ENCODE measurements at places on chromosomes 11 and 22.

DNA sequence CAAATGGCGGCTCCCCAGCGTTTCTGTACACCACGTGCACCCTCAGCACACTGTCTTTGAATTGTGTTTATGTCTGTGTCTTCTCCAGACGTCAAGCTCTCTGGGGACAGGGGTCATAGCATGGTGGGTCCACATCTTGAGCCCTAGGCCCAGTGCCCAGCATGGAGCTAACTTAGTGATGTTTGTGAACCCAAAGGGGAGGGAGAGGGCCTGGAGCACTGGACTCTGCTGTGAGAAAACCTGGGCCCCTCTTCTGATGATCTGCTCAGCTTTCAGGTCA, 4.3 kb downstream of the MRGPRG start:
- no peak for DNase-seq

- DNase-seq, result no peak
Observed at GRCh38 chr11:12963051-12963450, 46.1 kb upstream of the RASSF10 start.

- no peak for DNase-seq
Observed at GRCh38 chr11:19551457-19551856, 161.2 kb upstream of the NAV2 start.

DNA sequence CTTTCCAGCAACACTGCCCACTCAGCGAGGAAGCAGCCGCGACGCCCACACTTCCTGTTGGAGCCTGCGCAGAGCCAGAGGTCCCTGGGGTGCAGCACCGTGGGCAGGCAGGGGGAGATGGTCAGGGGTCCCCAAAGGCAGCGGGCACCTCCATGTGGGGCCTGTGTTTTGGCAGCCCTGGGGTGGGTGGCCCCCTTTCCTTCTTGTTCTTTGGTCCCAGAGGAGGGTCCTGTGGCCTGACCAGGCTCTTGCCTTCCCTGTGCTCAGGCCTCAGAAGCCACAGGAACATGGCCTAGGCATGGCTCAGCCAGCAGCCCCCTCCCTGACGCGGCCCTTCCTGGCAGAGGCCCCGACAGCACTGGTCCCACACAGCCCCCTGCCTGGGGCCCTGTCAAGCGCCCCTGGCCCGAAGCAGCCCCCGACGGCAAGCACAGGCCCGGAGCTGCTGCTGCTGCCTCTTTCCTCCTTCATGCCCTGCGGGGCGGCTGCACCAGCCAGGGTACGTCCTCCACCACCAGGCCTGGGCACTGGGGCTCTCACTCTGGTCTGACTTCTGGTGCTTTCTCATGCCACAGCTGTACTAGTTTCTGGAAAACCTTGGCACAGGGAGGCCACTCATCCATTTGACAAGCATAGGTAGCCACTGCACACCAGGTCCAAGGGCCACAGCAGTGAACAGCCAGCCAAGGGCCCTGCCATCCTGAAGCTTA, 47.1 kb downstream of the PISD start:
- DNase-seq, result no peak

GRCh38 chr11:117303646-117304315, 12.3 kb downstream of the BACE1 start:
- DNase-seq, result no peak

DNA sequence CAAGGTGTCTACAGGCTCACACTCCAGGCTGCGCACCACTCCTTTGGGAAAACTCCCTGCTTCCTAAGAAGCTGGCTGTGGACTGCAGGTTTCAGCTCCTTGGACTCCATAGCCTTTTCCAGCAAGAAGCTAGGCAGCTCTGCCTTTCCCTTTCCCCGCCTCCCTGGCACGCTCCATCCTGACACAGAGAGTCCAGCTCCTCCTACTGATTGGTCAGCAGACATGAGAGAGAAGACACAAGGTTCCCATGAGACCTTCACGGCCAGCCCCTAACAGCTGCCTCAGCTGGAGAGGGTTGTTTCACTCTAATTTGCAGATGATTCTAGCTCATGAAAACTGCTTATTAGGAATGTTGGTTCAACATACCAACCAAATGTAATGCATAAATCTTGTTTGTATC, 27.6 kb downstream of the TENM4 start:
- no peak for DNase-seq

DNA sequence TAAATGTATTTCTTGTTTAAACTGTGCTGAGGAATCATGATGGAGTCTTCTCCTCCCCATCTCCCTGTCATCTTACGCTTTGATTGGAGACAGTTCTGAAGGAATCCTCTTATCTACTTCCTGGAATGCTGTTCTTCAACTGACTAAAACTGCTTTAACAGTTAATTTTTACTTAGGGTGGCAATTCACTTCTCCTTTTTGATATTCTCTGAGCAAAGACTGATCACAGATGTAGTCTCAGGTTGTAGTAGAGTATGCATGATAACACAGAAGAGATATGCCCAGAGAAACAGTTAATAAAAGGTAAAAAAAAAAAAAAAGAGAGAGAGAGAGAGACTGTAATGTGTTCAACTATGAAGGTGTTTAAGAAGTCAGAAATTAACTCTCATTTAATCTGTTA, 1.4 kb upstream of the CASP5 start:
- no peak for DNase-seq

- no peak for DNase-seq
Observed at GRCh38 chr11:9951807-9952206, 287.9 kb downstream of the SWAP70 start.

GRCh38 chr11:2248242-2248641, 22.1 kb downstream of the ASCL2 start:
- no peak for DNase-seq

GRCh38 chr11:29173660-29174062, 843.2 kb downstream of the KCNA4 start:
- DNase-seq, result no peak

- no peak for DNase-seq
Observed at GRCh38 chr11:20111871-20112270, 48.4 kb downstream of the DBX1 start.

DNA sequence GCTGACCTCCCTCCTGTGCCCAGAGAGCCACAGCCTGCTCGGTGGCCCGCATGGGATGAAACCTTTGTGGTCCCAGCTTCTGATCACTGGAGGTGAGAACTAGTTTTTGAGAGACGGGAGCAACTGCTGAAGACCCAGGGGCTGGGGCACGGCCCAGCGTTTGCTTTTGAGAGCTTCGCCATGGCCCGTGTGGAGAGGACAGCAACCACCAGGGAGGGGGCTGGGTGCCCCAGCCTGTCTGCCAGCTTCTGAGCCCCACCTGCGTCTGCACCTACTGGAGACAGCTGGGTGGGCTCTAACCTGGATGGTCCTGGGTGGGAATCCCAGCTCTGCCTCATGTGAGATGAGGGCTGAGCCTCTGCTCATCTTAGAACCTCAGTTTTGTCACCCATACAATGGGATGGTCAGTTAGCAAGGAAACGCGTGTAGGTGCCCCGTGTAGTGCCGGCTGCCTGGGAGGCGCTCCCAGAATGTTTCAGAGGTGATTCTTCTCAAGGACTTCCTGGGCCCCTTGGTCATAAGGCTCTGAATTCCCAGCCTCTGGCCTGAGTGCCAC, 51.1 kb upstream of the CCDC188 start:
- DNase-seq, result no peak

DNA sequence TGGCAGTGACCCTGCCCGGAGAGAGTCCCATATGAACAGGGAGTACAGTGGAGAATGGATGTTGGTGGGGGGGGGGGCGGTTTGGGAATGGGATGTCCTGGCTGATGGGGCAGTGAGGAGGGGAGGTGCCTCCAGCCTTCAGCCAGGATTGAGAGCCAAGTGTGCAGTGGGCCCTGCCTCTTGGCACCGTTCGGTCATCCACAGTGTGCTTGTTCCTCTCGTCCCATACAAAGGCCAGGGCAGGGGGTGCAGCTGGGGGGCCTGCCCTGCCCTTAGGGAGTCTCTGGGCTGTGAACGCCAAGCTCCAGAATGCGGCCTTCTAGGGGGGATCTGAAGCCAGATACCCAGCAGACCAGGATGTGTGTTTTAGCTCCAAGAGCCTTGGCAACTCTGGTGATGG, 34.0 kb downstream of the KCNC1 start:
- DNase-seq, result no peak

DNA sequence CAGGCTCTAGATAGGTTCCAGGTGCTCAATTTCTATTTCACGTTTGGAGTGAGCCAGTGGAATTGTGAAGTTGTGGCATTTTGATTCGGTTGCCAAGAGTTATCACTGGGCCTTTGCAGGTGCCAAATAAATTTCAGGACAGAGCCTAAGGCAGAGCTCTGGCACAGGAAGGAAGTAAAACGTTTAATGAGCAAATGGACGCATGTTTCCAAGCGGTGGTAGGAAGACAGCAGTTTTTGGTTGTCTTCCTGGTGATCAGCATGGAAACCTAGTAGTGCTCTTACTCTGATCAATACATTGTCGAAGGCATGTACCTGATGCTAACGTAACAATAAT, 452 bp downstream of the BIRC3 start:
- DNase-seq, result no peak

DNA sequence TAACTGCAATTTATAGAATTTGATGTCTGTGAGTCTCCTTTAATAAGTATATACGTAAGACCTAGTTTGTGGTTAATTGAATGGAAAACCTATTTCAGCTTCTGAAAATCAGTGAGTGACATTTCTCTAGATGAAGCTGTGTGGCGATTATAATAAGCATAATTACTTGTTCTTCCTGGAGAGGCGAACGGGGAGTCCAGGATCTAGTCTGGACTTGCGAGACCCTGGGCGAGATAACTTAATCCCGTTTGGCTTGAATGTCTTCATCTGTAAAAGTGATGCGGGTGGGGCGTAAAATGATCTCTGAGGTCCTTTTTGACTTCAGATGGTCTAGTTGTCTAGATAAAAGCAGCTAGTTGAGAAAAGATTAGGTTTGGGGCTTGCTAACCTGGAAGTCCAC, 1.1 kb downstream of the PRRG4 start:
- DNase-seq, result no peak

DNA sequence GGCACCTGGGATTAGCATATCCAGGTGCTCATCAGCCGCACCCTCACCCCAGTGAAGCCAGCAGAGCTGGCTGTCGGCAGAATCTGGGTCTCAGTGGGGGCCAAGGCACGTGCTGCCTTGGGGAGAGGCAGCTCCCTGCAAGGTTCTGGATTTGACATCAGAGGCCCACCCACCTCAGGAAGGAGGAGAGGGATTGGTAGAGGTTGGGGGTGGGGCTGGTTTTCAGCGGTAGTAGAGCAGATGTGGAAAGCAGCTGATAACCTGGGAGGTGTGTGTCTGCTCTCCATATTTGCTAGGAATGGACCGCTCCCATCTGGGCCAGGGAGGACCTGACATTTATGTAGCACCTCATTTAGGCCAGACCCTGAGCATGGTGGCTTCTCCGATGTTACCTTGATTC, 147.5 kb downstream of the GRIK4 start:
- DNase-seq, result no peak

GRCh38 chr11:16223558-16223957, 132.8 kb downstream of the SOX6 start:
- no peak for DNase-seq

DNA sequence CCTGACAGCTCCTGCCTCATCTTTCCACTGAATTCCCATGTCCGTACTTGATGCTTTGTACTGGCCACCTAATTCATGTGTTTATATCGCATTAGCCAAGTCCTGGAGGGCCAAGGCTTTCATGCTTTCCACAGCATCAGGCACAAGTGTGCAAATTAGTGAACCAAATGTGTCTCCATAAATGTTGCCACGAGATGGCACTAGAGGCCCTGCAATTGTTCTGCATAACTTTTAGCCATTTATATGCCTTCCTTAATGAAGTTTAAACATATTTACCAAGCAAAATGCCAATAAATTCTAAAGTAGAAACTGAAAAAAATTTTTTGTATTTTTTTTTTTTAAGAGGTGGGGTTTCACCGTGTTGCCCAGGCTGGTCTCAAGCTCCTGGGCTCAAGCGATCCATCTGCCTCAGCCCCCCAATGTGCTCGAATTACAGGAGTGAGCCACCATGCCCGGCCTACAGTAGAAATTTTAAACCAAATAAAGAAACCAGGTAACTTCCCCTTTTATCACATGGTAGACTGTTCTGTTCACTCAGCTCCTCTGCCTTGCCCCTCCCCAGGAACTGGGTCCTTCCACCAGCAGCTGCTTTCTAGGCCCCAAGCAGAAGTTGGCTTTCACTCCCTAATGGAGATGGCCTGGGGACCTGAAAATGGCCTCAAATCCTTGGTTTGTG, 20.8 kb upstream of the IL18BP start:
- DNase-seq, result peak; percentile 69

DNA sequence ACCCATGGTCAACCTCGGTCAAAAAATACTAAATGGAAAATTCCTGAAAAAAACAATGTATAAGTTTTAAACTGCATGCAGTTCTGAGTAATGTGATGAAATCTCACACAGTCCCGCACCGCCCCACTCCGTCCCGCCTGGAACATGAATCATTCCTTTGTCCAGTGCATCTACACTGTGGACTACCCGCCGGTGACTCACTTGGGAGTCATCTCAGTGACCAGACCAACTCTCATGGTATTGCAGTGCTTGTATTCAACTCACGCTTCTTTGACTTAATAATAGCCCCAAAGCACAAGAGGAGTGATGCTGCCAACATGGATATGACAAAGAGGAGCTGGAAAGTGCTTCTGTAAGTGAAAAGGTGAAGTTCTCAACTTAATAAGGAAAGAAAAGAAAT, 48.8 kb downstream of the ARHGAP32 start:
- DNase-seq, result no peak

DNA sequence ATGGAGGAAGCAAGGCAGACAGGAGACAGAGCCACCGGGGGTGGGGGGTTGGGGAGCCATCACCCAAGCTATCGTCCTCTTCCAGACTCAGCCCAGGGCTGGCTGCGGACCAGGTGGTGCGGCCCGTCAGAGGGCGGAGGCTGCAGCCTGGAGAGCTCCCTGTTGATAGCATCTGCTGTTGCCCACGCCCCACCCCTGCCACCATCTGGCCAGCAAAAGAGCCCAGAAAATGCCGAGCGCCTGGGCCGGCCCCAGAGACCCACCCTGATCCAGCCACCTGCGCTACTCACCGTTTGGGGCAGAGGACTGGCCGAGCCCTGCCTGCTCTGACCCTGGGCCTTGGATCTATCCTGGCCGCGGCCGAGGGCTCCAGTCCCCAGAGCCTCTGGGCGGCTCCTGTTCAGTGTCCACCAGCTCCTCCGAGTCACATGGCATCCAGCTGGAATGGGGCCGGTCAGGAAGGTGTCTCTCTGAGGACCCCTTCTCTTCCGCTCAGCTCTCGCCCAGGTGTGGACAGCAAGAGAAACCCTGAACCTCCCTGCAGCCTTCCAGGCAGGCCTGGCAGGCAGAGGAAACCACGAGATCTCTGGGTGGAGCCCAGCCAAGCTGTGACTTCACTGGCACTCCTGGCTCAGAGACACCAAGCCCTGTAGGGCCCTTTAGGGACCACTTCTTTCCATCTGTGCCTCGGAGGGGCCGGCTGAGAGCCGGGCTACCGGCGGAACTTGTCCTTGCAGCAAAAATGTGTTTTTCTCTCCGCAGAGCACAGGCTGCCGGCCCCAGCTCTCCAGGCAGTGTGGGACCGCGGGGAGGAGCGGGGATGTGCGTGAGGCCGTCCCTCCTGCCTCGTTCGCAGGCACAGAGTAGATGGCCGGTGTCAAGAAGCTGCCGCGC, at the start of gene MRGPRE:
MRGPRE (minus strand) TSS at position 567 of the 894 bp plus-strand sequence. CDS start 3,618 bp downstream, outside the sequence.
- no peak for DNase-seq

- DNase-seq, result no peak
Observed at GRCh38 chr11:70019576-70020011, 58.5 kb upstream of the ANO1 start.

- DNase-seq, result no peak
Observed at GRCh38 chr11:19377881-19378280, 137.1 kb upstream of the E2F8 start.
